ENCODE measurements at places on chromosomes 16 and 17.

GRCh38 chr16:62213763-62214162 lies 177.5 kb upstream of the CDH8 start:
- DNase-seq = no peak

DNA sequence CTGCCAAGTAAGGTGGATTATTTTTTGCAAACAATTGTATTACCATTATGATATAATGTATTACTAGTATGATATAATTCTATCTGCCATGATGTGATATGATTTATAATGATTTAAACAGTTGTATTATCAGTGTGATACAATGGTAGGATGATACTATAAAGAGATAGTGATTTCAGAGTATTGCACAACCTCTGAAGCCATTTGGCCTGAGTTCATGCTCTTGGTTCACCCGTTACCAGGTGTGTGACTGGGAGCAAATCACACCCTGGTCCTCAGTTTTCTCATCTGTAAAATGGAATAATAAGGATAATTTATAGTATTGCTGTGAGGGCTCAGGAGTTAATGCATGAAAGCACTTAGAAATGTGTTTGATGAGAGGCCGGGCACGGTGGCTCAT lies 905.0 kb upstream of the RBFOX1 start:
- DNase-seq = no peak

DNA sequence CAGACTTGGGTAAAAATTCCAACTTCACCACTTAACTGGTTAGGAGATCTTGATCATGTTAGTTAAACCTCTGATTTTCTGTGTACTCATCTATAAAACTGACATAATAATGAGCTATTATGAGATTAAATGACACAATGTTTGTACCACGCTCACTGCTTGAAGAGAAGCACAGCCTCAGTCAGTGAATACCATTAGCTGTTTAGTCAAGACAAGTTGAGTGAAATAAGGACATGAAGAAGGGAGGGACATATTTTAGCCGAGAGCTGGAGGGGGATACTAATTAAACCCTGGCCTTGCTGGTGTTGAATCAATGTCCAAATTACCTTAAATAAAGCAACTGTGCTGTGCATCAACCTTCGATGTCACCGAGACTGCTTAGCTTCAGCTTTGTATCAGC lies 105.1 kb upstream of the TOX3 start:
- no peak for DNase-seq

- no peak for DNase-seq
Measured at GRCh38 chr16:5838071-5838470, 740.5 kb upstream of the EEF2KMT start.

DNA sequence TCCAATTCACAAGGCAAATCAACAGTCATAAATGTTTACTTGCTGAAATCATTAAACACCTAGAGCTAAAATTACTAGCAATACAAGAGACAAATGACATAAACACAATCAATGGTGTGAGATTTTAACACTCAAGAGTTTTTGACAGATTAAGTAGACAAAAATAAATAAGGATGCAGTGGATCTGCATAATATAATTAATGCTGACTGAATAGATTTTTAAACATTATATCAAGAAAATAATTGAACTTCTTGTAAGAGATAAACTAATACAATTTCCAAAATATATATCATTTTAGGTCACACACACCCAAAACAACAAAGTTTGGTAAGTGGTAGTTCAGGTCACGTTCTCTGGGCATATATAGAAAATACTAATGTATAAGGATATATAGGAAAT lies 322.6 kb upstream of the XYLT1 start:
- DNase-seq = no peak

DNA sequence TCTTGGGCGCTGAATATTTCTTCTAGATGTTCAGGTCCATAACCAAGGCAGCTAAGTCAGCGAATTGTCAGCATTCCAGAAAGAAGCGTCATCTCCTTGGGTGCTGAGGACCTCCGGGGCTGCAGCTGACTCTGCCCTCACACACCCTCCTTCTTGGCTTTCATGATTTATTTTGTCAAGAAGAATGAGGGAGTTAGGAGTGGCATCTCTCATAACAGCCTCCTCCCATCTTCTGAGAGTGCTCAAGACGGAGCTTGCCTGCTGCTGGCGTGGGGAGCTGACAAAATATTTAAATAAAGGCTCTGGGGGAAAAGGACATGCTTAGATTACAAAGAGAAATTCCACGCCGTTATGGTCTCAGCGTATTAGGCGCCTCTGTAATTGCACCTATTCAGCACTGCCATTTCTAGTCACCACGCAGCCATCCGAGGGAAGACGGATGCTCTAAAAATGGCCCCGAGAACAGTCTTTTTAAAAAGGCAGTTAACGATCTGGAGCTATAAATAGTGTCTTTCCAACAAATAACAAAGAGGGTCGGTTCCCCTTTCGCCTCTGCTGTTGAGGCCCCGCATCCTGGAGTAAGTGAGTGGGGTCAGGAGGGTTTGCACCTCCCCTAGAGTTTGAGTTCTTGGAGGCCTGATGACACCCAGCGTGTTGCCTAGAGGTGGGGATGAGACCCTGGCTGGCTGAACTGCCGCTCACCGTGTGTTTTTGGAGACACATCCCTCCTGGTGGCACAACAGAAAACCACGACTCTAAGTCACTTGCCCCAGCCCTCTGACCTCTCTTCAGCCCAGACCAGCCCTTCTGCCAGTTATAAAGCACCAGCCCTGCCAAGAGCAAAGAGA lies 187.0 kb downstream of the CCDC182 start:
- no peak for DNase-seq

DNA sequence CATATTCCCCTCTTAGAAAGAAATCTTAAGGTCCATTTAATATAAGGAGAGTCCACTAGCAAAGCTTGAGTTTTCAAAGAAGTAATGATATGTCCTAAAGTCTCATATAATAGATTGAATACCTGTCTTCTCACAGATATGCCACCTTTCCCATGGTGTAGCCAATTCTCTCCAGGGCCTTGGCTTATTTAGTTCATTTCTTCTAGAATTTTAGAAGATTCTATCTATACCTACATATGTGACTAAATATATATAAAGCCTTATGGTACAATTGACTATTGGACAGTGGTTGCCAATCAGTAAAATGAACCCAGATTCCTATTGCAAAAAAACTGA lies 370.7 kb upstream of the MAF start:
- DNase-seq = no peak

- DNase-seq = no peak
Measured at GRCh38 chr16:87843678-87844105, 25.6 kb downstream of the SLC7A5 start.

GRCh38 chr17:27631411-27631760 lies 398 bp downstream of the LGALS9 start:
- no peak for DNase-seq

DNA sequence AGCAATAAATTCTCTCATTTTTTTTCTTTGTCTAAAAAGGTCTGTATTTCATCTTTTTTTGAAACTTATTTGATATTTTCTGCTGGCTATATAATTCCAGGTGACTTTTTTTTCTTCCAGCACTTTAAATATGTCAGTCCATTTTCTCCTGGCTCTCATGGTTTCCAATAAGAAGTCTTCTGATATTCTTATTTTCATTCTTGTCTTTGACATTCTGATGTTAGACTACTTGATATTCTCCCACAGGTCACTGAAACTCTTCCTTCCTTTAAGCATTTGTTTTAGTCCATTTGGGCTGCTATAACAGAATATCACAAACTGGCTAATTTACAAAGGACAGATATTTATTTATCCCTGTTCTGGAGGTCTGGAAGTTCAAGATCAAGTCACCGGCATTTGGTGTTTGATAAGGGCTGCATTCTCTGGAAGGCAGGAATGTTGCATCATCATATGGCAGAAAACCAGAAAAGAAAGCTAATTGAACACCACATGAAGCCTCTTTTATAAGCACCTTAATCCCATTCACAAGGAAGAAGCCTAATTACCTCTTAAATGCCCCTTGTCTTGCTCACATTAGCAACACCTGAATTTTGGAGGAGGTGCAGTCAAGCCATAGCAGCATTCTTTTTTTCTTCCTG lies 242.1 kb upstream of the TNRC6C start:
- no peak for DNase-seq

DNA sequence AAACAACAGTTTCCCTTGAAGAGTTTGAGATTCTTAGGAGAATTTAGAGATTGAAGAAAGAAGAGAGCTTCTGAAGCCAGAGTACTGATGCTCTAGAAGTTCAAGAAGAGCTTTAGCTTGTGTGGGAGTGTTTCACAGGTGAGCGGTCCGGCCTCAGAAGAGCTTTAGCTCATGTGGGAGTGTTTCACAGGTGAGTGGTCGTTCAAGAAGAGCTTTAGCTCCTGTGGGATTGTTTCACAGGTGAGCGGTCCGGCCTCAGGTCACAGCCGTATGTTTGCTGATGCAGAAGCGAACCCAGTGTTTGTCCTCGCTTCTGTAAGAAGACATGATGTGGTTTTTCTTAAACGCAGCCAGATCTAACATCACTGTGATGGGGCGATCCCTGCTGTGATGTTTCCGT lies 76.4 kb downstream of the SEC14L1 start:
- no peak for DNase-seq

DNA sequence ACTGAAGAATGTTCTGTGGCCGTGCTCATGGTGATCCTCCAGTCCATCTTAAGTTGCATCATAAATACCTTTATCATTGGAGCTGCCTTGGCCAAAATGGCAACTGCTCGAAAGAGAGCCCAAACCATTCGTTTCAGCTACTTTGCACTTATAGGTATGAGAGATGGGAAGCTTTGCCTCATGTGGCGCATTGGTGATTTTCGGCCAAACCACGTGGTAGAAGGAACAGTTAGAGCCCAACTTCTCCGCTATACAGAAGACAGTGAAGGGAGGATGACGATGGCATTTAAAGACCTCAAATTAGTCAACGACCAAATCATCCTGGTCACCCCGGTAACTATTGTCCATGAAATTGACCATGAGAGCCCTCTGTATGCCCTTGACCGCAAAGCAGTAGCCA lies 36.8 kb upstream of the KCNJ2 start:
- DNase-seq = no peak

GRCh38 chr17:57442914-57443571 lies 186.7 kb downstream of the MSI2 start:
- DNase-seq = no peak

- DNase-seq = no peak
Measured at GRCh38 chr17:82750241-82750908, 1.5 kb upstream of the TBCD start.

DNA sequence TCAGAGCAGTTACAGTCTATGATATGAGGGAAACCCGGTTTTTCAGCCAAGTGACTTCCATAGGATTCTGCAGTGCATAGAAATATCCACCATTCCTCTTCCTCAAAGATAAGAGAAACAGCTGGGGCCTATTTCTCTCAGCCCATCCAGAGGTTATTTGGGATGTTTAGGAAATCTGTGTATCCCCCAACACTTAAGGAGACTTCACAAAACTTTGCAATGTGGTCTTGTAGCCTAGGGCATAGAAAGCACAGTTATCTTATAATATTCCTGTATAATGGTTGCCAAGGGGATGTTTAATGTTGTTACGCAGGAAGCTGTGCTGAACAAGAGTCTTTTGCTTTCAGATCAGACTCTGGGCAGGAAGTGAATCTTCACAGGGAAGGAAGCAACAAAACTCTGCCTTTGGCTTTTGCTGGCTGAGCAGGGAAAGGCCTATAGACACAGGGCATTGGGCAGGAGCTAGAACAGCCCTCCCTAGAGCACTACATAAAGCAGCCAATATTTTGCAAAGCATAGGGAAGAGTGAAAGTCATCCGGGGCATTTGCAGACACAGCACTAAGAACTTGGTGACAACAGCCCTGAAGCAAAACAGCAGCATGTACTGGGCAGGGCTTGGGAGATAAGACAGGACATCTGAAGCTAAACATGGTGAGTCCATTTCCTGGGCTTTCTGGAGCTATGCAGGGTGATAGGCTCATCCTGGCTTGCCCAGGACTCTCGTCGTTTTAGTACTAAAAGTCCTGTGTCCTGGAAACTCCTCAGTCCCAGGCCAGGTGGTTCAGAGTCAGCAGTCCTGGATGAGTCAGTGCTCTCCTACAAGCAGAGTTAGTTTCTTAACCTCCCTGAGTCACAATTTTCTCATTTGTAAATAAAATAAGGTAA lies 18.7 kb upstream of the BEAN1 start:
- no peak for DNase-seq

- no peak for DNase-seq
Measured at GRCh38 chr16:70805787-70806186, 4.8 kb upstream of the VAC14 start.

- DNase-seq = no peak
Measured at GRCh38 chr17:29172589-29172988, 7.6 kb downstream of the MYO18A start.

GRCh38 chr16:9159839-9160550 lies 68.6 kb downstream of the HAPSTR1 start:
- peak; percentile 33 for DNase-seq

DNA sequence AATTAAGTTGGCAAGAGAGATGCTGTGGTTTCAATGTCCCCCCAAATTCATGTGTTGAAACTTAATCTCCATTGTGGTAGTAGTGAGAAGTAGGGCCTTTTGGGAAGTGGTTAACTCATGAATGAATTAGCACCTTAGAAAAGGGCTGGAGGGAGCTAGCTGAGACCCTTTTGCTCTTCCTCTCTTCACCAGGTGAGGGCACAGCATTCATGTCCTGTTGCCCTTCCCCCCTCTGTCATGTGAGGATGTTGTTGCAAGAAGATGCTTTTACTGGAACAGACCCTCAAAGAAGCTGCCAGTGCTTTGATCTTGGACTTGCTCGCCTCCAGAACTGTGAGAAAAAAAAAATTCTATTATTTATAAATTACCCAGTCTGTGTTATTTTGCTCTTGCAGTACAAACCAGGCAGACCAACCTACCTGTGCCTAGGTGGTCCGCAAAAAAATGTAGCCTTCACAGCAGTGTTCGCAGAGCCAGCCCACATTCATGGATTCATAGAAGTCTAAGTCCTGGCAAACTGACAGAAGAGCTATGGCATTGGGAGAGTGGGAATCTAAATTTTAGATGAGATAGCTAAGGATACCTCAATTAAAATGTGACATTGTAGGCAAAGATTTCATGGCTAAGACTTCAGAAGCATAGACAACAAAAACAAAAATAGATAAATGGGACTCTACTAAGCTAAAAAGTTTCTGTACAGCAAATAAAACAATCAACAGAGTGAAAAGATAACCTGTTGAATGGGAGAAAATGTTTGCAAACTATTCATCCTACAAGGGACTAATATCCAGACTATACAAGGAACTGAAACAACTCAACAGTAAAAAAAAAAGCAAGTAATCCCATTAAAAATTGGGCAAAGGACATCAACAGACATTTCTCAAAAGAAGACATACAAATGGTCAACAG lies 32.0 kb upstream of the ABCA5 start:
- DNase-seq = no peak
